NCI-H2029 treated with DMSO at 0.1 percent for 48 hours (cell line): ENCODE measurements at places on chromosomes 16 and 17.

GRCh38 chr16:1745181-1745899 lies 26.0 kb downstream of the NME3 start:
- no peak for DNase-seq

DNA sequence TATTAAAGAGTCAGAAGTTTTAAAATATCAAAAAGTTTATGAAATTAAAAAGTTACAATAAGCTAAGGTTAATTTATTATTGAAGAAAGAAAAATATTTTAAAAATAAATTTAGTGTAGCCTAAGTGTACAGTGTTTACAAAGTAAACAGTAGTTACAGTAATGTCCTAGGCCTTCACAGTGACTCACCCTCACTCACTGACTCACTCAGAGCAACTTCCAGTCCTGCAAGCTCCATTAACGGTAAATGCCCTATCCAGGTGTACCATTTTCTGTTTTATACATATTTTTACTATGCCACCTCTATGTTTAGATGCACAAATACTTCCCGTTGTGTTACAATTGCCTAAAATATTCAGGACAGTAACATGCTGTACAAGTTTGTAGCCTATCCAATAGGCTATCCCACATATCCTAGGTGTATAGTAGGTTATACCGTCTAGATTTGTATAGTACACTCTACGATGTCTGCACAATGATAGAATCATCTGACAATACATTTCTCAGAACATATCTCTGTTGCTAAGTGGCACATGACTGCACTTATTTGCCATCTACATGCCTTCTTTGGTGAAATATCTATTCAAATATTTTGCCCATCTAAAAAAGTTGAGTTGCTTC lies 67.2 kb upstream of the WSB1 start:
- no peak for DNase-seq

DNA sequence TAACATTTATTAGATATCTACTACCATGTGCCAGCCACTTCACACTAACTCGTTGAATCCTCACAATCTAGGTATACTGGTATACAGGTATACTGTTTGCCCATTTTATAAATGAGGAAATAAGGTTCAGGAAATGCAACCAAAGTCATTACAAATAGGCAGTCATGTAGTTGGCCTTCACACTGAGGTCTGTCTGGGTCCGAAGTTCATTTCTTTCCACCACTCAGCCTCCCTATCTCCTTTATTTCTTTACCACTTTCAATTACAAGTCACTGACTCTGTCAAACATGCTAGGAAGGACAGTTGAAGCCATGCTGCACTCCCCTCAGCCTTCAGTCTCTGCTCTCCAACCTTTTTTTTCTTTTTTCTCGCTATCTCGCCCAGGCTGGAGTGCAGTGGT lies 20.7 kb upstream of the SIAH1 start:
- no peak for DNase-seq

- DNase-seq, result no peak
Measured at GRCh38 chr16:67968400-67969253, at the start of gene SLC12A4. TSS of gene SLC12A4 (minus strand) at chr16:67968637. CDS start at chr16:67968553, 84 bp downstream.

DNA sequence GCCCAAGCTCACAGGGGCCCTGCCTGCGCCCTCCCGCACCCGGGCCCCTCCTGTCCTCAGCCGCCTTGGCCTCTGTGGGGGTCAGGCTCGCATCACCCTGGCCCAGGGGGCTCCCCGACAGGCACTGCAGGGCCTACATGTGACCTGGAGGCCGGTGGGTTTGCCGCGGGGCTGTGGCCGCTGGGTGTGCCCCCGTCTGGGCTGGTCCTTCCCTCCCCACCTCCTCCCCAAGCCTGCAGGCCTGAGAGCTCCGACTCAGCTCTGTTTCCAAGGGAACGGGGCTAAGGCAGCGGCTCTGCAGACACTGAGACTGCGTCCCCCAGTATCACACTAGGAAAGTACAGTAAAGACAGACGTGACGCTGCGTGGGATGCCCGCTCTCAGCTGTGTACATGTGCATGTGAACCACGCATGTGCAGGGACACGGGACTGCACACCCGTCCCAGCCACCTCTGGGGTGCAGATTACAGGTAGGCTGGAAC lies 16.5 kb upstream of the WDR45B start:
- no peak for DNase-seq

DNA sequence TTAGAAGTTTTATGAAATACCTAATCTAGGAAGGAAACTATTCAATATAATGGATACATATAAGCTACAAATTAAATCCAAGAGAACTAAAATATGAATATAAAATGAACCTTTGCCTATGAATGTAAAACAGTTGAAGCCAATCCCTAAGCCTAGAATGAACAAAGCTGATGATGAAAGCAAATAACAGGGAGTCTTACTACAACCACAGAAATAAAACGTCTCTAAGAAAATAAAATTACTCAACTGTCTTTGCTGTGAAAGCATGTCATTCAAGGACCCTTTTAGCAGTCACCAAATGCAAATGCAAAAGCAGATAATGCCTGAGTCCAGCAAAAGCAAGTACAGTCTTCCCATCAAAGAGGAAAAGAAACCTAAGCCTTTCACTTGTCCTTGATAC lies 23.0 kb downstream of the FAM222B start:
- no peak for DNase-seq

DNA sequence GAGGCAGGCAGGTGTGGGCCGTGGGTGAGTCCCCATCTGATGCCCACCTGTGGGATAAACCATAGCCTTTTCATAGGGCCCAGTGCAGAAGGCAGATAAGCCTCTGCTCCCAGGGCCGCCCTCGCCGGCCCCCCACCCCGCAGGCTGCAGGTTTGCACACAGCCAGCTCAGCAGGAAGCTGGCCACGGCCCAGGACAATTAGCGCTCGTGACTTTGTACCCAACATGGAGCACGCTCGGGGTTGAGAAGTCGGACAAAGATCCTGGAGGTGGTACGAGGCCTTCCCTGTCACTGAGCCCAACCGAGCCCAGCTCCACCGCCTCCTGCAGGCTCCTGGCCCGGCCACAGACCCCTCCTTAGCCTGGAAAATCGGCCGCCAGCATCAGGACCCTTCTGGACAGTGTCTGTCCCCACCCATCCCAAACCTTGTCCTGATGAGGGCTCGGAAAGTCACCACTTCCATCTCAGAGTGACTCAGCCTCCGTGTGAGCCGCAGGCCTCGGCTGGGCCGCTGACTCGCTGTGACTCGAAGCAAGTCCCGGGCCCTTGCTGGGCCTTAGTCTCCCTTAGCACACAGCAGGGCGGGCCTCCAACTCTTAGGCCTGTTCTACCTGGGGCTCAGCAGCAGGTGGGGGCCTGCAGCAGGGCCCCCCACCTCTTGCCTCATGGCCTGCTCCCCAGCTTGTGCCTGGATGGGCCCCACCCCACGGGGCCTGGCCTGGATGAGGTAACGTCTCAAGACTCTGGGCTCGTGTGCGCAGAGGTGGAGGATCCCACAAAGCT lies 22.7 kb downstream of the FAM83G start:
- no peak for DNase-seq

DNA sequence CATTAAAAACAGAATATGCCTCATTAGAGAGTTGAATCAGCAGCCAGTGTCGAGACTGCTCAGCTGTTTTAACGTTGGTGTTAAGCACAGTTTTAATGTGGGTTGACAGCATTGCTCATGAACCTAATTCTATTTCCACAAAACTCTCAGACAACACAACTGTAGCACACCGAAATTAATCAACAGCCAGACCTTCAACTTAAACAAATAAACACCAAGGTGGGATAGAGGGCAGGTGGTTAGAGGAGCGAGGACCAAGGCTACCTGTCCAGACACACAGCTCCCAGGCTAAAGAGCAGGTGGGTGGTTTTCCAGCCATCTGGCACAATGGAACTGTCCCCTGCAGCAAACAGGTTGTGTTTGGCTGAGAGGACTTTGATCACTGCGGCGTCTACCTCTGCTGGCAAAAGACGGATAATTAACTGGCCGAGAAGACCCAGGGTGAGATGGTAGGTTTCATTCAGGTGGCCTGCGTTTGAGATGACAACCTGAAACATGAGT lies 69.6 kb upstream of the ATP2A3 start:
- DNase-seq, result no peak

- no peak for DNase-seq
Measured at GRCh38 chr16:852451-853185, 52.1 kb upstream of the GNG13 start.

DNA sequence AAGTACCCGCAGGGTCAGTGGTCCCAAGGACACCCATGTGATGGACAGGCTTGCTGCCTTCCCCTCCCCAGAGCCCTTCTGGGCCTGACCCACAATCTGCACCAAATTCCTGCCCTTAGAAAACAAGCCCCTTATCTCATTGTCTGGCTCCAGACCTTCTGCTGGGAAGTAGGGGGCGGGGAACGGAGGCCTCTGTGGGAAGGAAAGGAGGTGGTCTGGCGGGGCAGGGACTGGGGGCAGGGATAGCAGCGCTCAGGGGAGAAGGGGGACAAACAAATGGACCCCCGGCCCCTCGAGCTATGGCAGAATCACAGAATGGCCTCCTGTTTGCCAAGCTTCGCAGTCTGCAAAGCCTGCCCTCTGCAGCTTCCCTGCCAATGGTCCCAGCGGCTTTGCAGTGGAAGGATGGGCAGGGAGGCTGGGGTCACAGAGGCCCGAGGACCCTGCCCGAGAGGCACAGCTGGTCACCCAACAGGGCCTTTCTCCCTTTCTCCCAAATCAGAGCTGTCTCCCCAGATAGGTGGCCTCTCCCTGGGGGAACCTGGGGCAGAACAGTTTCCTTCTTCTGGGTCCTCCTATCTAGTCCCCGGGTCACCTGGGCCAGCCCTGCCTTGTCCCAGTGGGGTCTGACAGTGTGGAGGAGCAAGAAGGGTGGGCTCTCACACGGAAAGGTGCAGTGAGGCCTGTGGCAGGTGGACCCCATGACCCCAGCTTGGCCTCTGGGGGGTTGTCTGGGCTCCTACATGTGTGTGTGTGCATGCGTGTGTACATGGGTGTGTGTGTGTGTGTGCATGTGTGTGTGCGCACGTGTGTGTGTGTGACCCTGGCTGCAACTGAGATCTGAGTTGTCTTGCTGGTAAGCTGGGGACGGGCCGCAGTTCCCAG lies 25.5 kb downstream of the TMEM235 start:
- DNase-seq, result no peak

- no peak for DNase-seq
Measured at GRCh38 chr17:41657176-41657754, 31.4 kb upstream of the EIF1 start.

DNA sequence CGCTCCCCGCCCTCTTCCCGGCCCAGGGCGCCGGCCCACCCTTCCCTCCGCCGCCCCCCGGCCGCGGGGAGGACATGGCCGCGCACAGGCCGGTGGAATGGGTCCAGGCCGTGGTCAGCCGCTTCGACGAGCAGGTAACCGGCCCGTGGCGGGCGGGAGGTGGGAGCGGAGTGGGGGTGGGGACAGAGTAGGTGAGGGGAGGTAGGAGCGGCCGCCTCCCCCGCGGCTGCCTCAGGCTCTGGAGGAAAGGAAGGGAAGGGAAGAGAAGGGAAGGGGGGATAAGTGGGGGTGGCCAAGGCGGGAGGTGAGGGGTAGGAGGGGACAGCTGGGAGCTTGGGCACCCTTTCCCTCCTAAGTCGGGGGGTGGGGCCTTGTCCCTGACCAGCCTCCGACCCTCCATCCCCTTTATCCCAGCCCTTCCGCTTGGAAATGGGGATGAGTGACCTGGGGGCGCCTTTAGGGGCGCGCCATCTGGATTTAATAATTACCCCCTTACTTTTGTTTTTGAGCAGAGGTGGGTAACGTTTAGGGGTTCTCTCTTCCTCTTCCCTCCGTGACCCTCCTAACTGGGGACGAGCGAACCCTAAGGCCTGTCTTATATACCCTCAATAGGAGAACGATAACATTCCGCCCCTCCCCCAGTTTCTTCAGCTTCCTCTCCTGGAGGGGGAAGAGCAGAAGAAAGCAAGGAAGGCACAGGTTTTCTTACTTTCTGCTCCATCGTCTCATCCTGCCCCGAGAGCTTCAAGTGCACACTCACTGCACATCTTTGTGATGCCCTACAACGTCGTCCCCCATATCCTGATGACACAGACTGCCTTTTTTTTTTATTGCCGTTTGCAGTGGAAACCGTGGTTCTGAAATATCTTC lies 694 bp downstream of the NF1 start:
- DNase-seq, result no peak

DNA sequence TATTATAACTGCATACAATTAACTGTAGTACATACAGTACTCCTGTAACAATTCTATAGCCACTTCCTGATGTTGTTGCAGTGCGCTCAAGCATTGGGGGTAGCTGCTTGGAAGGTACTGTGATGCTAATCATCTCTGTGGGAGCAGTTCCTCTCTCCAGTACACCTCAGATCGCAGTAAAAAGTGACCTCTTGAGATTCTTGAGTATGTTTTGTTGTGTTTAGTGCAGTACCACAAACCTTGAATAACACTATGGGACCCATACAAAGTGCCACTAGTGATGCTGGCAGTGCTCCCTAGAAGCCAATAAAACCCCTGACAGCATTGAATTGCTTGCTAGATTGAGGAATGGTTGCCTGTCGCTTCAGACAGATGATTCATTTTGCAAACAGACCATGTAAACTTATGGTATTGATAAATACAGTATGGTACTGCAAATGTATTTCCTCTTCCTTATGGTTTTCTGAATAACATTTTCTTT lies 193.0 kb downstream of the SPECC1 start:
- DNase-seq, result peak; percentile 16

GRCh38 chr17:50219939-50220465 lies 18.6 kb upstream of the COL1A1 start:
- no peak for DNase-seq

DNA sequence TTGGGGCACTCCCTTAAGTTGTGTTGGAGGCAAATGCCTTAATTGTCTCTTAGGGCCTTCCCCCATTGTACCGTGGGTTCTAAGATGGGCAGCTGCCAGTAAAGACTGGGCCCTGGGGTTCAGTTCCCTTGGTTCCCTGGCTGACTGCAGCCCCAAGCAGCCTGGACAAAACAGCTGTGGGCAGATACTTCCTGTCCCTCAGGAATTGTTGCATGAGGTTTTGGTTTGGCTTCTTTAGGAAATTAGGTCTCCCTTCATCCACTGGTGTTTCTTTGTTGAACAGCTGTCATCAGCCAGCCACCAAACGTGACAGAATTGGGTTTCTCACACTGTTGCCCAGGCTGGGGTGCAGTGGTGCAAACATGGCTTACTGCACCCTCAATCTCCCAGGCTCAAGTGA lies 42.0 kb upstream of the ETV4 start:
- DNase-seq, result no peak

GRCh38 chr17:59154721-59155438 lies at the start of gene SKA2:
TSS of gene SKA2 (minus strand) at chr17:59155186. CDS start at chr17:59155163, 23 bp downstream.
- peak; percentile 81 for DNase-seq

DNA sequence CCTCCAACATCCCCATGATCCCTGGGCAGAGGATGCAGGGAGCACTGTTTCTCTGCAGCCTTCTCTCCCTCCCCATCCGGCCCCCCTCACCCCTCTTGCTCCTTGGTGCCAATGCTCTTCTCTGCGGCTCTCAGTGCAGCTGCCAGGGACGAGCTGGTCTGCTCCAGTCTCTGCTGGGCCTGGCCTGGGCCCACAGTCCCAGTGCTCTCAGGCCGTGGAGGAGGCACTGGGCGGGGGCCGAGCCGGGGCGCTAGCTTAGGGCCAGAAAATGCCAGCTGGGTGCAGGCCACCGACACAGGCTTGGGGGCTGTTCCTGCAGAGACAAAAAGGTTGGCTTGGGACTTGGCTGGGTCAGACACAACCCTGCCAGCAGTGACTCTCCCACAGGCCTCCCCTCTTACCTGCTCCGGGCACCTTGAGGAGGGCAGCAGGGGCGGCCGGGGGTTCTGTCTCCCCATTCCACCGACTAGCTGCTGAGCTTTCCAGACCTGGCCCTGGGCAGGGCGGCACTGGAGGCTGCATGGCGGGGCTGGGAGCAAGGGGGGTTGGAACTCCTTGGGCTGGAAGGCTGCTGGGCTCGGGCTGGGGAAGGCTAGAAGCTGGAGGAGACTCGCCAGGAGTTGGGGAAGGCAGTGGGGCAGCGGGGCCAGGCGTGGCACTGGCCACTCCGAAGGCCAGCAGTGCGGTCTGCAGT lies 13.8 kb downstream of the CASKIN2 start:
- DNase-seq, result no peak
